Activated naive CD8-positive, alpha-beta T cell treated with anti-CD3 and anti-CD28 coated beads, Interleukin-2, amount 10 ng/mL, durations not matched to agents 7 days and 5 days (primary cell): ENCODE measurements at places on chromosomes 2 and 18. TPM values are rescaled to one million over a fixed set of nuclear protein-coding genes. Genes with fewer than 3 reads are reported as not detected.
A peak's percentile ranks its signal among the peaks of the same experiment; 100 is the strongest.

- H3K27ac ChIP-seq, result peak overlapping the region; percentile 43
- peaks cover 6% of the 10 kb centered on the region for H3K36me3 ChIP-seq
- no peak overlapping the region for H3K4me3 ChIP-seq
- DNase-seq, result no peak
Measured at GRCh38 chr2:3204031-3204821, 173.4 kb downstream of the EIPR1 start.

Gene OTOF
- total RNA-seq, result 59.9 TPM

Gene NYAP2
- not detected for total RNA-seq

Gene CCDC142
- total RNA-seq, result 36.8 TPM

Gene C2orf66
- total RNA-seq, result not detected
